ENCODE measurements at places on chromosomes 12 and 14. TPM values are rescaled to one million over a fixed set of nuclear protein-coding genes. Genes with fewer than 3 reads are reported as not detected.

KRT86 gene
- total RNA-seq: not detected

GRCh38 chr14:36556811-36557433 is 25.5 kb downstream of the NKX2-8 start:
- no peak for DNase-seq

DNA sequence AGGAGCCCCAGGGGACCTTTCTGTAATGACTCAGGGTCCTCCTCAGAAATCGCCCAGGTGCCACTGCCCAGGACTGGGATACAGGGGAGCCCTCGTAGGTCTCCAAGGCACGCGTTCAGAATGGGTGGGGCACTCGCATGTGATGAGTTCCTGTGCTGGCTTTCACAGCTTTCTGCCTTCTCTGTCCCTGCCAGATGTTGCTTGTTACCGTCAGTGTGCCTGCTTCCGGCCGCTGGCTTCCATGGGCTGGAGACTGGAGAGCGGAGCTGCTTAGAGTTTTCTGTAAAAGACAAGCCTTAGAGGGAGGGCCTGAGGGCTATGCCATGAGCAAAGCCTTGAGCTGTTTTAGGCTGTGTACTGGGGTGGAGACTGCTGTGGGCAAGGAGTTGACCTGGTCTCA is 75.0 kb upstream of the SLC24A4 start:
- DNase-seq: no peak

GRCh38 chr14:57811998-57812546 is 53.8 kb downstream of the SLC35F4 start:
- no peak for DNase-seq

NAV3 gene
- total RNA-seq: 0.72 TPM

SLCO1B1 gene
- total RNA-seq: not detected

All from colonic mucosa (tissue), 4 donors.